ENCODE measurements at places on chromosomes 5 and 9.

DNA sequence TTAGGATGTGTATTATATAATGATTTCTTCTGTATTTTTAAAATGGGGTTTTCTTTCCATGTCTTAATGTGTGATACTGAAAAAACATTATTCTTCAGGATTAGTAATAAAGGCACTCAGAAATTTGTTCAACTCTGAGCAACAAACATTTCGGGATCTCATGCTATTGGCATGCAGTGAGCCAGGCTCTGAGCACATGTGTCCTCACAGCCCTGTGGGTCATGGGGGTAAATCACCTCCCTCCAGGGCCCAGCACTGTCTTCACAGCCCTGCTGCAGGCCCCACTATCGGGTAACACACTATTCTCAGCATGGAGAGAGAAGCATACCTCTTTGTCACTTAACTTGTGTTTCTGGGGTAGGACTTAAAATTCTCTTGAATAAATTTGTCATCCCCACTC lies 14.0 kb downstream of the TMEM174 start:
- no peak for DNase-seq

DNA sequence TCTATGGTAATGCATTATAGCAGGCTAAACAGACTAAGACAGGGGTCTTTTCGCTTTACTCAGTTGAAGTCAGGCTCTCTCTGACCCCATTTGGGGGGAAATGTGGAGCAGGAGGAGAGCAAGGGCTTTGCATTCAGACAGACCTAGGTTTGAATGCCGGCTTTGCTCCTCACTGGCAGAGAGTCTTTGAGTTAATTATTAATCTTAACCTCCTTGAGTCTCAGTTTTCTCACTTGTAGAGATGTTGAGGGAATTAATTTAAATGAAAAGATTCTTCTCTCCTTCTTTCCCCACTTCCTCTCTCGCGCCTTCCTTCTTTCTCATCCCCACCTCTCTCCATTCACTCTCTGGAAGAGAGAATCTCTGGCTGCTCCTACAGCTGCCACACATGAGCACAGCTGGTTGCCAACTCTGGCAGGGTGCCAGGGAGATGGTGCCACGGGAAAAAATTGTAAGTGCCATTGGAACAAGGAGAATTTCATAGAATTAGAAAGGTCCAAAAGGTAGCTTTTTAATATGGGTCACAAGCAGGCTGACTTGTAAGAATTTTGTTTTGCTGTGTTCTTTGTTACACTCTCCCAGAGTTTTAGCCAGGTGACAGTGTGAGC lies 25.2 kb upstream of the GLRA1 start:
- DNase-seq, result no peak

DNA sequence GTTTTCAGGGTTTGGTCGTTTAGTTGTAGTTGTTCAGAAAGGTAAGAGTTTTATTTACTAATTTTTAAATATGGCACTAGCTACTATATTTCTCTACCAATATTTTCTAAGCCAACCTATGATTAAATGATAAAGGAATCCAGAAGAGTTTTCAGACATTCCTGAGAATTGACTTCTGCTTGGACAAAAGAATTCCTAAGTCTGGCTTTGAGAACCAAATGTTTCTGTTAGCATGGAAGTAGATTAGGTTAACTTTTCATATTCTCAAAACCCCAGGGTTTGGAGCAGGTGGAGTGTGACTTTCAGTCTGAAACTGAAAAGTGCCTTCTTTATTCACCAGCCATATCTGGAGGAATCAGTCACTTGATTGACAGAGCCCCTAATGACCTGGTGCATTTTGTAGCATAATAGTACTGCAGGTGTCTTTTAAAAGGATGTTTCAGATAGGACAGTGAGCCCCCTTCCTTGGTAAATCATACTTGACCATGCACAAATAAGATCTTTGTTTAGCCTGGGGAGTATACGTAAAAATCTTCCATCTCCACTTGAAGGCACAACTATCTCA lies 457.0 kb upstream of the ZNF462 start:
- DNase-seq, result no peak

DNA sequence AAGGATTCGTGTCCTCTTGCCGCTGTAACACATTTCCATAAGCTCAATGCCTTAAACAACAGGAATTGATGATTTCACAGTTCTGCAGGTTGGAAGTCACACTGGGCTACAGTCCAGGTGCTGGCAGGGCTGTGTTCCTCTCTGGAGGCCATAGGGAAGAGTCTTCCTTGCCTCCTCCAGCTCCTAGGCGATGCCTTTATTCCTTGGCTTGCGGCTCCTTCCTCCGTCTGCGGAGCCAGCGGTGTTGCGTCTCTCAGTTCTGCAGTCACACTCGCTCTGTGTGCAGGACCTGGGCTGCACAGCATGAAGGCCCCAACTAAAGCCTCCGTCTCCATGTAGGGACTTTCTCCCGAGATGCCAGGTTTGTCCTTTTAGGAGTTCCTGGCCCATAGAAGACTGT lies 70.0 kb downstream of the IL6ST start:
- no peak for DNase-seq

All from stimulated activated CD4-positive, alpha-beta T cell treated with anti-CD3 and anti-CD28 coated beads, Interleukin-4, amount 100 ng/mL, for 24 hours (primary cell).